Hepatocyte (in vitro differentiated cells): ENCODE measurements at places on chromosomes 13 and 19. TPM values are rescaled to one million over a fixed set of nuclear protein-coding genes. Genes with fewer than 3 reads are reported as not detected.

CFD gene
- total RNA-seq = 3.3 and 9.0 TPM in 2 replicates

MATK gene
- total RNA-seq = not detected in 2 replicates

DNA sequence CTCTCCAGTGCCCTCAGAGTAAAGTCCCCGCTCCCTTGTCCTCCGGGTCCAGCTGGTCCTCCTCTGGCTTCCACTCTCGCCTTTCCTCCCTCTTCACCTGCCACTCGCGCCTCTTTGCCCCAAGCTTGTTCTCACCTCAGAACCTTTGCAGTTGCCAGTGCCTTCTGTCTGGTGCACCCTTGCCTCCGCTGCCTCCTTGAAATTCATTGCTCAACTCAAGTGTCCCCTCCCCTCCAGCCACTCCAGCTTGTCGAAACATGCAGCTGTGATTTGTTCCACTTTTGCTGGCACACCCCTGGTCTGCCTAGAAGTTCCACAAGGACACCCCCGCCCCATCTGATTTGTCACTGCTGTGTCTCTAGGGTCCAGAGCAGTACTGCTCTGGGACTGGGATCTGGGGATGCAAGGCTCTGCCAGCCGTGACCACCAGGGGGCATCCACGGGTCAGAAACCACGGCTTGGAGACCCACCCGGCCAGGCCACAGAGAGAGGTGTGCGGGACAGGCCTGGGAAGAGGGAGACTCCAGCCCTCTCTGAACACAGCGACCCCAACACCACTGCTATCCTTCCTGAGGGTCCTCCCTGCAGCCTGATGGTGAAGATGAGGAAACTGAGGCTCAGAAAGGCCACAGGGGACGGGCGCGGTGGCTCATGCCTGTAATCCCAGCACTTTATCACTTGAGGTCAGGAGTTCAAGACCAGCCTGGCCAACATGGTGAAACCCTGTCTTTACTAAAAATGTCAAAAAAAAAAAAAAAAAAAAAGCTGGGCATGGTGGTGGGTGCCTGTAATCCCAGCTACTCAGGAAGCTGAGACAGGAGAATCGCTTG, 49.9 kb downstream of the AP1M1 start:
- DNase-seq = peak; percentile 89

CD70 gene
- not detected in 2 replicates for total RNA-seq

- DNase-seq = no peak
Observed at GRCh38 chr19:37007587-37008220, 70.5 kb upstream of the ZNF420 start.

ZNF846 gene
- total RNA-seq = 26.0 and 28.4 TPM in 2 replicates

- no peak for DNase-seq
Observed at GRCh38 chr13:23608701-23609413, 38.6 kb downstream of the TNFRSF19 start.

GRCh38 chr13:108919036-108919907, 289.9 kb downstream of the MYO16 start:
- no peak for DNase-seq

- DNase-seq = no peak
Observed at GRCh38 chr13:27522847-27523246, 72.5 kb upstream of the MTIF3 start.
